ENCODE measurements at places on chromosomes 4 and X.
A peak's percentile ranks its signal among the peaks of the same experiment; 100 is the strongest.

DNA sequence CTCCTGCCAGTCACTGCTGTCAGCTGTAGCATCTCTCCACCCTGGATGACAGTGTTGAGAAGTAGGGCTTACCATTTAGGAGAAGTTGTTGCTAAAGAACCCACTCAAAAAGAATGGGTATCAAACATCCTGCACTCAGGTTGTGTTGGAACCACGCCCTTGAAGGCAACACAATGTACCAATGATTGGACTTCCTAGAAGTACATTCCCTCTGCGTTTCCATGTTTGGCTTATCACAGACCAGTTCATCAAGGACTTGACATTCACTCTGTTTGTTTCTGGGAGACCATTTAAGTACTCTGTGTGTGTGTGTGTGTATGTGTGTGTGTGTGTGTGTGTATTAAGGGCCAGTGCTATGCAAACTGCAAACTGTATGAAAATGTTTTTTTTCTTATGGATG lies 200.6 kb upstream of the GATB start:
- no peak for DNase-seq

DNA sequence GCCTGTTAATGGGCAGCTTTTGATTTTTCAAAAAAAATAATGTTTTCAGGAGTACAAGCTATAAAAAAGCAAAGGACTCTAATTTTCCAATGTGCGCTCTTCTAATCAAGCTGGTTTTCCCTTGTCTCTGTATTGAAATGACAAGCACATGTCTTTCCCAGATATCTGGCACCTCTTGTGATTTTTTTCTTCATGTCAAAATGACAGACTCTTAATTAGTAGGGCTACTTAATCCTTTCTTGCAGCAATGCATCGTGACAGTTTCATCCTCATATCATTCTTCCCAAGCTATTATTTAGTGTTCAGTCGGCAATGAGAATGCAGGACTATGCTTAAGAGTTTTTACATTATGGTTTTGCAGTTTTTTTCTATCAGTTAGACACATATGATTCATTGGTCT lies 139.5 kb downstream of the MAGEC1 start:
- no peak for DNase-seq

- DNase-seq, result peak; percentile 35
Observed at GRCh38 chr4:118224243-118224829, 128.5 kb downstream of the PRSS12 start.

DNA sequence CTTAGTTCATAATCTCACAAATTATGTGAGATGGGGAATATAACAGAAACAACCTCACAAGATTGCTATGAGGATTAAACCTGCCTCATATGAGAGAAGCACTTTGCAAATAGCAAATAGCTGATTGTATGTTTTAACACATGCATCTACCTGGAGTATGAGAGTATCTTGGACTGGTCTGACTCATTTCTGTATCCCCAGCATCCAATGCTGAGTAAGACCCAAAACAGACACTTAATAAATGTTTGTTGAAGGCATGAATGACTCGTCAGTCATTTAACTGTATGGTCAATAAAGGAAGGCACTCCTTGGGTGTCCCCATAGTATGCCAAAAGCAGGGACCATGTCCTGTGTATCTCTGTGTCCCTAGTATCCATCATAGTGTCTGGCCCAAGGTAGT lies 350.9 kb upstream of the F9 start:
- peak; percentile 26 for DNase-seq

GRCh38 chr4:40307627-40308497 lies 27.3 kb upstream of the CHRNA9 start:
- DNase-seq, result peak; percentile 72

GRCh38 chr4:117478702-117479101 lies 393.3 kb upstream of the TRAM1L1 start:
- no peak for DNase-seq

GRCh38 chr4:1975391-1975801 lies 33.4 kb downstream of the NELFA start:
- no peak for DNase-seq

DNA sequence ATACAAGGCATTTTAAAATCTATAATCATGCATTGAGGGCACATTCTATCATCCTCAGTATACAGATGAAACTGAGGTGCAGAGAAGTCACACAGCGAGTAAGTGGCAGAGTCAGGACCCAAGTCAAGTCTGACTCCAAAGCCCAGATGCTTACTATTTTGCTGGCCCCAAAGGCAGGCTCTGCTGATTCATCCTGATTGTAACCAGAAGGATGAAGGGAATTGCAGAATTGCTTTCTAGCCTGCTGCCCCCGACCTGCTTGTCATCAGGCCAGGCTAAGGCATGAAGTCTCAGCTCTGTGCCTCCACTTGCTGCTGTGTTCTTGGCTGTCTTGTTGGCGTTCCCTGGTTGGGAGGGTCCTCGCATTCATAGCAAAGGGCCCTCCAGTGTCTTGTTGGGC lies 62.7 kb downstream of the SLC9A6 start:
- DNase-seq, result no peak

GRCh38 chrX:12685541-12685940 lies 105.7 kb upstream of the PRPS2 start:
- no peak for DNase-seq

- DNase-seq, result no peak
Observed at GRCh38 chrX:110846071-110846470, 50.5 kb upstream of the CHRDL1 start.

DNA sequence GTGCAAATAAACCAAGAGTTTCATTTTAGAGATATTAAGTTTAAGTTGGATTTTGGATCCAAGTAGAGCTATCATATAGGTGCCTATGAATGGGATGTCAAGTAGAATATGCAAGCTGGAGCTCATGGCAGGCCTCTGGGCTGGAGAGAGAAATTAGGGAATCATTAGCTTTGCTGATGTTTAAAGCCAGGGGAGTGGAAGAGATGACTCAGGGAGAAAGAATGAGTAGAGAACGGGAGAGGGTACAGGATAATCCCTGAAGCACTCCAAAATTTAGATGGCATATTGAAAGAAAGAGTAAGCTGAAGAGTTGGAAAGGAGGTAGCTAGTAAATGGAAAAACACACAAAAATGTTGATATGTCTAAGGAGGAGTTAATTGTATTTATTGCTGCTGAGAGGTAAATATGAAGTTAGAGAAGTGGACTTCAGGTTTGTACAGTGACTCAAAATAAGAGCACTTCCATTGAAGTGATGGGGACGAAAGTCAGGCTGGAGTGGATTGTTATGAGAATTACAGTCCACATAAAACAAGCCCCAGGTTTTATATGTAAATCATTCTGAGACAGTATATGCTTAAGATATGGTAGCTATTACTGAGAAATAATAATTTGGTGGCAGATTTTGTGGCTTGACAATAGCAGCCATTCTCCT lies 72.5 kb upstream of the GRXCR1 start:
- DNase-seq, result no peak

DNA sequence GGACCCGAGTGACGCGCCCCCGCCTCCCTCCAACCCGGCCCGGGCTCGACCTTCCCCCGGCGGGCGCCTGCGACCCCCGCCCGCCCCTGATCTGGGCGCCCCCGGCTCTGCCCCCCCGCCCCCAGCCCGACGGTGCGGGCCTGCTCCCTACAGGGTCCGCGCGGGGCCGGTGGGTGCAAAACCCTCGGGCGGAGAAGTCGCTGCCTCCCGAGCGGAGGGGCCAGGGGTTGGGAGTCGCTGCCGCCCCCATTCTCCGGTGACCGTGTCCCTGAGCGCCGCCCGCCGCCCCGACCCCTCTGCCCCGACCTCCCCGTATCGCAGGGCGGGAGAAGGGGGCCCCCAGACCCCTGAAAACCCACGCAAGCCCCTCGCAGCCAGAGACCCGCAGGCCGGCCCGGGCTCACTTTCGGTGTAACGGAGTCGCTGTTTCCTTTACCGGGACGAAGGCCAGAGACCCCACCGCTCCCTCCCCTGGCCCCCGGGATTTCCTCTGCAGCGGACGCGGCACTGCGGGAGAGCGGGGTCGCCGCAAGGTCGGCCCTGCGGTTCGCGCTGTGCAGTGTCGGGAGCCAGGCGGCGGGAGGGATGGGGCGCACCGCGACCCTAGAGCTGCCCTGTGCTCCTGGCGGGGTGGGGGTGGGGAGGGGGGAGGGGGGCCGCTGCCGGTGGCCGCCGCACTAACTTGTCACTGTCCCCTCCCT lies 729 bp upstream of the CPLX1 start:
- DNase-seq, result no peak

- DNase-seq, result no peak
Observed at GRCh38 chr4:85986266-85986665, 373.6 kb downstream of the MAPK10 start.

DNA sequence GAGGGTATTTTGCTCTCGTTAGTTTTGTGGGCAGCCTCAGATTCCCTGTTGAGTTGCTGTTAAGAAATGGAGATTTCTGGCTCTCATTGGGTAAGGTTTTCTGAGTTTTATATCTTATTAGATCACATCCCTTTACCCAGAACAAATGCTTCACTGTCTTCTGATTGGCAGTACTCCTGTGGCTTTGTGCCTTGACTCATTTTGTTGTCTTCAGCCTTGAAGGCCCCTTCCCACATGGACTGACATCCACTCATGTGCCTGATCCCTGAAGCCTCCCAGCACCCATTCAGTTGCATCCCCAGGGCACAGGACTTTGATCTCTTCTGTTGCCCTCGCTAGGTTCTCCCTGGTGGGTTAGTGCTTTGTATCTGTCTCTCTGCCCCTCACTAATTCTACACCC lies 10.4 kb downstream of the MED28 start:
- DNase-seq, result no peak

- DNase-seq, result peak; percentile 8
Observed at GRCh38 chr4:52588097-52588496, 71.0 kb downstream of the USP46 start.

DNA sequence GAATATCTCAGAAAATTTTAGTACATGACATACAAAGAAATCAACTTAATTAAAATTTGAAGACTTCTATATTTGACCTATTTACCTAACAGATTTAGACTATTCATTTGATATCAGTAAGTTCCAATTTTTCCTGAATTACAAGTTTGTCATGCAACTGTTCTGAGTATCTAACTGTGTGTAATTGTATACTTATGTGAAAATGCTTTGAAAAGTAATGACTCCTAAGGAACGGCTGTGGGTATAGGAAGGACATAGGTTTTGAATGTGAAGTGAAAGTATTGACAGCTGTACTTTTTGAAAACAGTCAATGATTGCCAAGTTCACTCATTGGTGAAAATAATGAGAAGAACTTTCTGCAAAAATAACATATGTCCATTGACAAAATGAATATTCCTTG lies 2.9 kb downstream of the GRIA2 start:
- DNase-seq, result no peak

DNA sequence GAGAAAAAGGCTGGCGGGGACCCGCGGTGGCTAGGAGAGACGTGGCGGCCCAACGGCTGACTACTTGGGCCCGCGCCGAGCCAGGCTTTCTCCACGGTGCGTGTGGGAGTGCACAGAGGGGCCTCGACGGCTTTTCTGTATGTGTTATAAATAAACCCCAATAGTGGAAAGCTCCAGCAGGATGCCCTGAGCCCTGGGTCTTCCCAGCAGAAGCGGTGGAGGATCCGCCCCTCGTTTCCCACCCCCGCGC lies 268 bp upstream of the PRRG1 start:
- DNase-seq, result no peak

DNA sequence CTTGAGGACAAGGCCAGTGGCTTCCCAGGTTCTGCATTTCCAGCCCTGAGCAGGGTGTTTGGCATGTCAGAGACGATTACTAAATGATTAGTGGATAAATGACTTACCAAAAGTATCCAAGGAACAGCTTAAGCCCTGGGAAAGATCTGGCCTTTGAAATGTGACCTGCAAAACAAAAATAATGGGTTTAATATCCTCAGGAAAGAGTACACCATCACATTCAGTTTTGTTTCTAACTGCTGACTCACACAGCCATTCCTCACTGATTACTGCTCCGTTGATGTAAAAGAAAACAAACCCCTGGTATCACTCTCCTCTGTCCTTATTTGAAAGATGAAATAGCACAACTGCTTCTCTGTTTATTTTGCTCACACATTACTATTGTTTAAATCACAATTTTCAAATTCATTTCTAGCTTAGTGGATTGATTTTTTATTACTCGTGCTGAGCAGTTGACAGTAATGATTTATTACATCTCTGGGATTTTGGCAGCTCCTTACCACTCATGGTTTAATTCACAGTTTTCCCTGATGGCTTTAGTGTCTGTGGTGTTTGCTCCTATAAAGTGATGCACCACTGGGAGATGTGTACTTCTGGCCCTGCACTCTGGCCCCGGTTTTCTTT lies 117.0 kb downstream of the CBLL2 start:
- DNase-seq, result no peak

- DNase-seq, result peak; percentile 10
Observed at GRCh38 chr4:109434007-109434971, 674 bp downstream of the SEC24B start.

GRCh38 chrX:71492231-71493065 lies 40.5 kb upstream of the OGT start:
- peak; percentile 50 for DNase-seq

GRCh38 chrX:106510713-106511403 lies 100.9 kb upstream of the RADX start:
- DNase-seq, result no peak

- DNase-seq, result no peak
Observed at GRCh38 chr4:124903995-124904722, 191.6 kb upstream of the ANKRD50 start.

GRCh38 chrX:72050011-72050410 lies 81.7 kb downstream of the RTL5 start:
- DNase-seq, result no peak

DNA sequence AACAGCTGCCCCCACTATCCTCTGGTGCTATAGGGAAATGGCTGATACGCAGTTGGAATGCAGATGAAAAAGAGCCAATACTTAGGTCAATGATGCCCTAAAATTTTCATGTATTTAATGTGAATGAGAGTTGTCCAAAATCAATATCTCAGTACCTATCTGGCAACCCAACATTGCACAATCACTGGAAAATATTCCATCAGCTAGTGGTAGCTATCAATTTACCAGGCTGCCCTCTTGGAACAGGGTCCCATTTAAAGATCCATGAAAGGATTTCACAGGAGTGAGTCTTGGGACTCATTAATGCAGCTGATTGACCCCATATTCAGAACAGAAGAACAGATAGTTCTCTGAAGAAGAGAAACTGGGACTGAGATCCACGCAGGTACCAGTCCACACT lies 638.9 kb downstream of the SMARCA1 start:
- no peak for DNase-seq

GRCh38 chr4:47074816-47075215 lies 43.4 kb downstream of the GABRB1 start:
- DNase-seq, result no peak

DNA sequence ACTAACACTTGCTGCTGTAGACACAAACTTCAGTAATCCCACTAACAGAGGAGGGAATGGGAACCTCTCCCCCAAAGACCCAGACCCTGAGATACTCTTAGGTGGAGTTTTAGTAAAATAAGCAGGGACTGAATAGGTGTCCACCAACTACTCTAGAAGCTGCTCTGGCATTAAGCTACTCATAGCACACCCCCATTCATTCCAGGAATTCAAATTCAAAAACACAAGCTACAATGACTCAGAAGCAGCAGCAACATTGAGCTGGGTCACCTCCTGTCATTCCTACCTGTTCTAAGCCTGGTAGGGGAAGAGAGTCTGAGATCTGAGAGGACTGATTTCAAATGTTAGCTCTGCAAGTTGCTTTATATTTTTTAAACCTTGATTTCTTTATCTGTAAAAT lies 135.4 kb upstream of the FRMPD4 start:
- peak; percentile 2 for DNase-seq

GRCh38 chr4:26424153-26424552 lies 66.1 kb downstream of the CCKAR start:
- no peak for DNase-seq
